ENCODE measurements at places on chromosomes 4 and X.

GRCh38 chr4:180636696-180637404 lies 1606.4 kb upstream of the TENM3 start:
- DNase-seq, result no peak

- no peak for DNase-seq
Measured at GRCh38 chr4:90190525-90190924, 63.3 kb downstream of the CCSER1 start.

GRCh38 chr4:126604268-126604867 lies 1028.4 kb upstream of the INTU start:
- no peak for DNase-seq

- no peak for DNase-seq
Measured at GRCh38 chrX:36422368-36422767, 502.8 kb downstream of the CFAP47 start.

DNA sequence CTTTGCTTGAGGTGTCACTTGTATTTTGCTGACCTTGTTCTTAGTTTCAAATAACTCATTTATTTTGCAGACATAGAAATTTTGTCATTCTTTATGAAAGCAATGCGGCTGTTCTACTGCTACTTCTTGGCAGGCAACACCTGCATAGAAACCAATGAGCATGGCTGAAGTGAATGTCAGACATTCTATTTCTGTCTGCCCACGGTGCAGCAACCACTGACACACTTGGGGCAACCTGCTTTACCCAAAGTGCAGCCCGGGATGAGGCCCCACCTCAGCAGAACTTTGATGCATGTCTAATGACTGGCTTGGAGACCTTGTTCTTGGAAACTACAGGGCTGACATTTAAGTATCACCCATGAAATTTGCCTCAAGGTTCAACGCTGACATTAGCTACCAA lies 93.6 kb downstream of the RBM47 start:
- DNase-seq, result no peak

DNA sequence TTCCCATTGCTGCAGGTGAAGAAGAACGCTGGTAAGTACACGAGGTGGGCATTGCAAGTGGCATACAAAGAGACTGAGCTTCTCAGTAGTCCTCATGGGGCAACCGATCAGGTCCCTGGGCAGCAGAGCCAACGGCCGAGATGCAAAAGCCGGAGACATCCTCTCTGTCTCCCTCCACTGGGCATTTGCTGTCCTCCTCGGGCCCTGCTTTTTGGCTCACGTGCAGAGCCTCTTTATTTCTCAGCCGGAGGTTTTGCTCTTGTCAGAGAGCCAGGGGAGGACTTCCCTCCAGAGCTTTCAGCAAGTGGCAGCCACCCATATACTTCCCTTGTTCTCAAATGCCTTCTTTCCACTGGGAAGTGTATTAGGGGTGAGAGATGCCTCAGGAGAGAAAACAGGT lies 18.0 kb downstream of the STARD8 start:
- no peak for DNase-seq

GRCh38 chr4:147054228-147054872 lies 108.7 kb upstream of the TTC29 start:
- no peak for DNase-seq

GRCh38 chr4:103410386-103410785 lies 212.2 kb upstream of the CENPE start:
- DNase-seq, result no peak

- no peak for DNase-seq
Measured at GRCh38 chrX:110734894-110735541, 60.6 kb downstream of the CHRDL1 start.

GRCh38 chr4:84985952-84986351 lies 19.5 kb upstream of the WDFY3 start:
- no peak for DNase-seq

- DNase-seq, result no peak
Measured at GRCh38 chr4:75800972-75801371, 76.6 kb downstream of the USO1 start.

DNA sequence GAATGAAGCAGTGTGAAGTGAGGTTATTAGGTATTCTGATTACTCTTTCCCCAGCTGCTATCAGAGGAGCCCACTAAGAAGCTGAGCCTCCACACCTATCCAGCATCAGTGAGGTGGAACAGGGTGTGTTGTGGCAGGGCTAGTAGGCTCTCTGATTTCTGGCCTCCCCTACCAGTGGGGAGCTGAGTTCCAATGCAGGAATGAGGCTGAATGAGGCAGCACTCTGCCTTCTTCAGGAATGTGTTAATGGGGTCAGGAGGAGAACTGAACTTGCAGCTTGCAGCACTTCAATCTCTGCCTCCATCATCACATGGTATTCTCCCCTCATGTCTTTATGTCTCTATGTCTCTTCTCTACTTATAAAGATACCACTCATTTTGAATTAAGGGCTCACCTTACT lies 26.9 kb downstream of the SOX3 start:
- DNase-seq, result no peak

DNA sequence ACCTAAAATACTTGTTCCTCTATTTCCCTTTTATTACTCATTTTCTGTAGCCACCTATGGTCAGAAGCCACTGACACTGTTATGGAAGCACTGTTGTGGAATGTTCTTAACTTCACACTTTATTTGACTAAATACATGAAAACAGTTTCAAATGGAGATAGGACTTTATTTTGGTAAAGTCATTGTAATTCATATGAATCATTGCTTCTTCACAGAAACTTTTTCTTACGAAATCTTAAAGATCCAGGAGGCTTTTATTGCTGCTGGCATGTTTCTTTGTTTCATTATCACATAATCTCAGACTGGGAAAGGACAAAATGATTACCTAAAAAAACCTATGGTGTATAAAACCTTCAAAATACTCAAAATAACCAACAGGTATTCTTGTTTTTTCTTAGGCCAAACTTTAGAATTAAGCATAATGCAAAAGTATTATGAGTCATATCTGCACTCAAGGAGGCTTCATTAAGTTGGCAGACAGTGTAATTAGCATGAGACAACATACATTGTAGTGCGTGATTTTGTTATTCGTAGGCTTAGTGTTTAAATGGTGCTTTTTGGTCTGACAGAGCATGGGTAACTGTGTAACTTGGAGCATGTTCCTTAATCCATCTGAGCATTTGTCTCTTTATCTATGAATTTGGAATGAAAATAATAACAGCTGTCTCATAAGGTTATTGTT lies 58.0 kb downstream of the SH3BGRL start:
- no peak for DNase-seq

- no peak for DNase-seq
Measured at GRCh38 chr4:110501826-110502225, 25.9 kb downstream of the ENPEP start.

GRCh38 chrX:129905787-129906580 lies at the start of gene UTP14A:
Gene UTP14A (plus strand): TSS chrX:129906164. CDS start chrX:129906211, 47 bp downstream.
- DNase-seq, result peak; percentile 66

DNA sequence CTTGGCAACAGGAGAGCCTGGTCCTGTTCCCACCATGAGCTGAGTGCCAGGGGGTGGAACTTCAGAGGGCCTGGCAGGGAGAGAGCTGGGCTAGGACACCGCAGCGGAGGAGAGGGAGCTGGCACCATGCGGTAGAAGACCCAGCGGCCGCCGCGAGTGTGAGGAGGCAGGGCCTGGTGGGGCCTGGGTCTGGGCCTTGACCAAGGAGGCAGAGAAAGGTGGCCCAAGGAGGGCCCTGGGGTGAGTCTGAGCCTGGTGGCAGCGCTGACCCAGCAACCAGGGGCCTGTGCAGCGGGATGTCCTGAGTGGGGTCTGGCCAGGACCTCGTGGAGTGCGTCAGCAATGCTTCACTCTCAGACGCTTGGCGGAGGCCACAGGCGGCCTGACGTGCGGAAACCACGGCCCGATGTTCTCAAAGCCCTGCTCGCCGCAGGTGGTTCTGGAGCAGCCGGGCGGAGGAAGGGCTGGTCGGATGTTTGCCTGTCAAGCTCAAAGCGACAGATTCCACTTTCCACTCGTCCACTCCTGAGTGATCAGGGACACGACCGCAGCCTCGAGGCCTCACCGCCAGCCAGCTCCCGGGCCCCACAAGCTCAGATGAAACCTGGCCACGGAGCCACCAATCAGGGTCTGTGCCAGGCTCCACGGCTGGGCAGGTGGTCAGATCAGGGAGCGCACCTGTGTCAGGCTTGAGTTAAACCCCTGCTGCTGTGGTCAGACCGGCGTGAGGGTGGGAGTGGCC lies 20.8 kb downstream of the ATP5ME start:
- no peak for DNase-seq

- no peak for DNase-seq
Measured at GRCh38 chr4:10096978-10097335, 19.6 kb downstream of the WDR1 start.

GRCh38 chr4:91688413-91688812 lies 615.4 kb upstream of the GRID2 start:
- no peak for DNase-seq

DNA sequence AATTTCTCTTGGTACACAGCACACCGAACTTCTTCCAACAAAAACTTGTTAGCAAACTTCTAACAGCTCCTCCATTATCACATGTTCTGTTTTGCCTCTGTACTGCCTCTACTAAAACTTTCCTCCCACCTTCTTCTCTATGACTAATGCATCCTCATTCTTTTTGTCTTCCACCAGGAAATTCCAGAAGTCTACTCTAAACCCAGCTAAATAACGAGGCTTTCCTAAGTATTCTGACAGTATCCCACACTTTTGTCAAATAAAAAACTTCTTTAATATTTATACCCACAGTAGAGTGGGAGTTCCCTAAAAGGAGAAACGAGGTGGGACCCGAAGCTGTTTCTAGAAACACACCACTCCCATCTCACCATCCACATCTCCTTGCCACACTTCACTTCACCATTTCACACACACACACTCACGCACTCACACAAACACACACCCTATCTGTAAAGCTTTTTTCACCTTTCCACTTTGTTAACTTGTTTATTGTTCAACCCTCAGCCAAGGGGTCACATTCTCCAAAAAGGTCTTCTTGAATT lies 280.3 kb downstream of the ARAP2 start:
- no peak for DNase-seq

- DNase-seq, result no peak
Measured at GRCh38 chrX:74922922-74923543, 2.2 kb downstream of the NEXMIF start.

DNA sequence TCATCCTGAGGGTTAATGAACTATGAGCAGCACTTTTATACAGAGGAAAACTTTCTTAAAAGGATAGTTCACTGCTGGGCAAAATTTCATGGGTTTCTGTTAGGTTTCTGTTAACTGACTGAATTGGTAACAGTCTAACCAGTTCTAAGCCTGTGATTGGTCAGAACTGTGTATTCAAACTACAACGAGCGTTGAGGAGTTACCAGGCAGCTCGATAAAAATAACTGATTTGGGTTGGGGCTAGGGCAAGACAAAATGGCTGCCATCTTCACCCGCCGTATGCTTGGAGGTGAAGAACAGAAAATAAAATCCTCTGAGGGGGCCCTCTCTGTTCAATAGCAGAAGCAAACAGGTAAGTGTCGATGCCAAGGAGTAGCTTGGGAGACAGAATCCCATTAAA lies 22.0 kb downstream of the FAM133A start:
- DNase-seq, result no peak

- no peak for DNase-seq
Measured at GRCh38 chr4:122379239-122379638, 428 bp downstream of the ADAD1 start.

- no peak for DNase-seq
Measured at GRCh38 chr4:169640261-169640870, 20.0 kb downstream of the CLCN3 start.

DNA sequence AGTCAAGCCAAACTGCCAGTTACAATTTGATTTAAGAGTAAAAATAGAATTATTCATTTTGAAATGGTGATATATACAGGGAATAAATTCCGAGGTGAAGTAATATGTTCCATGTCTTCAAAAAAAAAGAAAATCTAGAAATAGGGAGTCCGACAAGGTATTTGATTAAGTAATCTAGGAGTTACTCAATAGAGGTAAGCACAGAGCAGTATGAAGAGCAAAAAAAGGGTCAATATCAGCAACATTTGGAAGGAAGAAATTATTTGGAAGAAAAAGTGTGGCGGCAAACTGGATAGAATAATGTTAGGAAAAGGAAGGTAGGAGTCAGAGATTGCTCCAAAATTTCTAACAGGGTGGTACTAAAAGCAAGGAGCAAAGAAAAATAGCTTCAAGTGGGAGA lies 113.7 kb upstream of the BMP3 start:
- DNase-seq, result no peak

DNA sequence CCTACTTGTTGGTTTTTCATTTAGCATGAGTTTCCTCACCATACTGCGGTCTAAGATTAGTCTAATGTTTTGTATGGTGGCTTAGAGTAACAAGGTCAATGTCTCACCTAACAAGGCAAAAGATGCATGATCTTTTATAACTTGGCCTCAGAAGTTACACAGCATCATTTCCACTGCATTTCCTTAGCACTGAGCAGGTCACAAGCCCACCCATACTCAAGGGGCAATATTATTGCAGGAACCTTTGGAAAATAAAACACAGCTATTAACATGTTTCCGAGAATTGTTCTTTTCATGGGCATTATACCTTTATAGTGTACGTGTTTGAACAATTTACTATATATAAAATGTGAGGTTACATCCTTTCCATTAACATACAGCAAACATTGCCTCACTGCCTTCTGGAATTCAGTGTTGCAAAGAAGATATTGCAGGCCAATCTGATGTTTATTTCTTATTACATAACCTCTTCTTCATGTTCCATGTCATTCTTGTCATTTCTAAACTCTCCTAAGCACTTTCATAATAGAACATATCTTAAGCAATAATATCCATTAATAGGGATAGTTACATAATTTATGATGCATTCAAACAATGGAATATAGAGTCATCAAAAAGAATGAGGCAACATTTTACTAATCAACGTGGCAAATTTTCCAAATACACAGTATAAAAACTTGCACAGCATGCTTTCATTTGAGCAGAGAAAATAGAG lies 153.8 kb downstream of the AREG start:
- no peak for DNase-seq

DNA sequence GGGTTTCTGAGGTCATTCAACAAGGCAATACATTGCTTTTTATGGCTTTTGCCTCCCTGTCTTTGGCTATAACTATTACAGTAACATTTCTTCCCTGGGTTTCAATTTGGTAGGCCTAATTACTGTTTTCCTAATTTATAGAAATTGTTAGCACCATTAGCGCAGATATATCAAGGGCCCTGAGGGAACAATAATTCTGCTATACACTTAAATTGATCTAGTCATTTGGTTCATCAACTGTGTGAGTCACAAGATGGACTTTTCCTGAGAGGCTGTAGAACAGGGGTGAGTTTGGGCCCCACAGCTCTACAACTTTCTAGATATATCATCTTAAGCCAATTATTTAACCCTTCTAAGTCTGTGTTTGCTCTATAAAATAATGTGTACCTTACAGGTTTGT lies 107.9 kb downstream of the COMMD8 start:
- DNase-seq, result no peak

GRCh38 chr4:145496292-145496691 lies 14.6 kb downstream of the SMAD1 start:
- DNase-seq, result no peak

GRCh38 chr4:176726803-176727202 lies 65.9 kb downstream of the VEGFC start:
- no peak for DNase-seq

Measured in stimulated activated CD4-positive, alpha-beta T cell treated with anti-CD3 and anti-CD28 coated beads, Interleukin-12 subunit alpha, Interleukin-12 subunit beta, amount 100 ng/mL, for 48 hours (primary cell).